DND-41 (cell line): ENCODE measurements at places on chromosomes 16 and 17.

DNA sequence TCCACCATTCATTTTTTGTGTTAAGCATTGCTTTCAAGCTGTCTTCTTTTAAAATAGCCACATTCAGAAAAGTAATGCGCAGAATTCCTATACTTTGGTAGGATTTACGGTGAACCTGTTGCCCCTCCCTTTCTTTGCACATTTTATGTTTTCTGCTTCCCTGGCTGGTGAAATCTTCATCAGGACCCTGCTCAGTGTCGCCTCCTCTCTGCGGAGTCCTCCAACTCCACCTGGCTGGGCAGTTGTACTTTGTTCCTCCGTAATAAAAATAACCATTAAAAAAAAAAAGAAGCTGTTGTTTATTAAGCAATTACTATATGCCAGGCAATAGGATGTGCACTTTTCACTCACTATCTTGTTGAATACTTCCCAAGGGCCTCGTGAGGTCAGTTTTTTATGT is 2.9 kb downstream of the UMOD start:
- no peak for DNase-seq

DNA sequence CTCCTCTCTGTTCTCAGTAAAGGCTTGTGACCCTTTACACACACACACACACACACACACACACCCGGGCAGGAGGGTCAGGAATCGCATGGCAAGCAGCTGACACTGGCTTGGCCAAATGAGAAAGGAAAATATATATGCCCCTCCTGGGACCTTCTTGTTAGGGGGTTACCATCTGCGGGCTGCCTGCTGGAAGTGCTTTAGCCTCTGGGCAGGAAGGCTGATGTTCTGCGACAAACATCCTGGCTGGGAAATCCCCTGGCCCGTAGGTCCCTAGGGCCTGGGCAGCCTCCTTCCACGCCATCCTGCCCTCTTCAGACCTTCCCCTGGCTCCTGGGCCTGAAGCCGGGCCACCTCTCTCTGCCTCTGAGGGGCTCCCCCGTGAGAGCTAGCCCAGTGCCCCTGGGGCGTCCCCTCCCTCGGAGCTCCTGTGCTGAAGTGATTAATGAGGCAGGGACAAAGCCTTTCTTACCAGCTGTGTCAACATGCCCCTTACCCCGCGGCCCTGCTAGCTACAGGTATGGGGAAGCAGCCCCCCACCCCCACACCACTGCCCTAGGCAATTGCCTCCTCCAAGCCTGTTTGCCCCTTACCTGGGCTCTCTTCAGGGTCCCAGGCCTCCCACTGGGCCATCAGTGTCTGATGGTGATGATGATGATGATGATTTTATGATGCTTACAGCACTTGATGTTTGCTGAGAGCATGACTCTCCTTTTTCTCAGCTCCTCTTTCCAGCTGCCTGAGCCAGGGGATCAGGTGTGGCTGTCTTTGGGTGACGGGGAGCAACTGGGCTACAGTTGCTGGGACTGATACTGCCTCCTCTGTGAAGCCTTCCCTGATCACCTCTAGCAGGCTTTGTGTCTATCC is 32.8 kb upstream of the ETV4 start:
- DNase-seq: no peak

DNA sequence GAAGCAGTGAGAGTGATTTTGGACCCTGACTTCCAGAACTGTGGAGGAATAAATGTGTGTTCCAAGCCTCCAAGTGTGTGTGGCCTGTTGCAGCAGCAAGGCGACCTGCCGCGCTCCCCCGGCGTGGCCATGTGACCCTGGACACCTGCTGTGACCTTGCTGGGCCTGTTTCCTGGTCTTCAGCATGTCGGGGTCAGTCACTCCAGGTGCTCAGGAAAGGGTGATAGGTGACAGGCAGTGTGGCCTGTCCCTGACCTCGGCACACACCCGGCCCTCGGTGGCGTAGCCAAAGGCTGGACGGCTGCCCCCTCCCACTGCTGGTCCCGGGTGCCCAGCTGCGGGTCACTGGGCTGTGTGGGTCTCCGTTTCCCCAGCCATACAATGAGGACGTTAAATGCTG is 31.8 kb upstream of the ZNF469 start:
- no peak for DNase-seq

DNA sequence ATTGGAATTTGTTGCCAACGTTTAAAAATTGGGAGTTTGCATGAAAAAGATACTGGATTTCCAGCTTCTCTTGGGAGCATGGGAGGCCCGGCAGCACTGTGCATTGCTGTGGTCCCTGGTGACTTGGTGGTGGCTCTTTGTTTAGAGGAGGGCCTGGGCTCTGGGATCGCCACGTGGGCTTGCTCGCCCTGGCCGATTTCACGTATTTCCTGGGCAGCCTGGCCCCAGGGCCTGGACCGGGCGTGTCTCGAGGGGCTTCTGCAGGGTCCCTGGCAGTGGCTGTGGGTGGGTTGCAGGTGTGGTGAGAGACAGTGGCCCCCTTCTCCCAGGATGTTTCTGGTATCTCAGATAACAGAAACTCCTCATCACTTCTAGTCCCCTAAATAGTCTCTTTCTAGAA is 67.9 kb downstream of the ATP2C2 start:
- DNase-seq: no peak

DNA sequence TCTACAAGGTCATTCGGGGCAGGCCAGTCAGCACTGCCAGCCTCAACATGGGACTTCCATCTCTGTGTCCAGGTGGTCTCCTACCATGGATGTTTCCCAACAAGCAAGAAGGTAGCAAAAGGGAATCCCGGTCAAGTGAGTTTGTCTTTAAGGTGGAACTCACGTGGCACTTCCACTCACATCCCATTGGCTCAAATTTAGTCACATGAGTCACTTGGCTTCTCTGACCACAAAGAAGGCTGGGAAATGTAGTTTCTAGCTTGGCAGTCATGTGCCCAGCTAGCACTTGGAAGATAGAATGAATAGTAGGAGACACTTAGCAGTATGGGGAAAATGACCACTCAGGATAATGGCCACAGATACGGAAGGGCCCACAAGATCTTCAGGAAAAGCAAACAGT is 106.6 kb downstream of the AIPL1 start:
- no peak for DNase-seq

GRCh38 chr16:67999985-68000384 is 701 bp upstream of the DPEP2 start:
- no peak for DNase-seq

DNA sequence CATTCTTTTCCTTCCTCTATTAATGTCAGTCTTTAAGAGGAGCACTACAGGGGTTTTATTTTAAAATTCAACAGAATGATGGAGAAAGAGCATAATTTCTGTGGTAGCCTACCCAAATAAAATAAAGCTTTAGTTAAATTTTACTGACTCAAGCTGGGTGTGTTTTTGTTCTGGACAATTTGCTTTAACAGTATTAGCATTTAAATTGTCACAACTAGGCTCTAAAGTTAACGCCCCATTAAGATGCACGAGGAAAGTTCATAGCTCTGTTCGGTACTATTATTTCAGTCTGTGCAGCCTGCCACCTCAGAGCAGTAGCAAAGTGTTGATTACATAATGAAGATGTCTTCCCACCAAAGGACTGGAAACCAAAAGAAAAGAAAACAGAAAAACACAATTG is 52.0 kb downstream of the CDK12 start:
- DNase-seq: no peak
